ENCODE measurements at places on chromosomes 7 and 10.

DNA sequence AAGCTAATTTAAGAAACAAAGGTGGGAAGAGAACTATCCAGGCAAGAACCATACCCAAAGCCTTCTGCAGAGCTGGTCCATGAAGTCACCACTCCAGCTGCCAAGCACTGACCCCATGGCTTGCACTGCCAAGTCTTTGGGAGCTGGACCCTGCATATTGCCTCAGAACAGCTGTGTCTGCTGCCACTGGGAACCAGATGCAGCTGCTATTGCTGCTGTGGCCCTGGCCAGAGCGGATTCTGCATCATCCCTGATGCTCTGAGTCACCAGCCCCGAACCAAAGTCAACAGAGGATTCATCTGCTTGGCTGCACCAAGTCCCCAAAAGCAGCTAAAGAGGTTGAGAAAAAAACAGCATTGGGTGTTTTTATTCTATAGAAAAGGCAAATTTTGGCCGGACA lies 39.2 kb upstream of the GSAP start:
- no peak for DNase-seq

GRCh38 chr7:53325061-53325460 lies 289.6 kb downstream of the POM121L12 start:
- DNase-seq = no peak

DNA sequence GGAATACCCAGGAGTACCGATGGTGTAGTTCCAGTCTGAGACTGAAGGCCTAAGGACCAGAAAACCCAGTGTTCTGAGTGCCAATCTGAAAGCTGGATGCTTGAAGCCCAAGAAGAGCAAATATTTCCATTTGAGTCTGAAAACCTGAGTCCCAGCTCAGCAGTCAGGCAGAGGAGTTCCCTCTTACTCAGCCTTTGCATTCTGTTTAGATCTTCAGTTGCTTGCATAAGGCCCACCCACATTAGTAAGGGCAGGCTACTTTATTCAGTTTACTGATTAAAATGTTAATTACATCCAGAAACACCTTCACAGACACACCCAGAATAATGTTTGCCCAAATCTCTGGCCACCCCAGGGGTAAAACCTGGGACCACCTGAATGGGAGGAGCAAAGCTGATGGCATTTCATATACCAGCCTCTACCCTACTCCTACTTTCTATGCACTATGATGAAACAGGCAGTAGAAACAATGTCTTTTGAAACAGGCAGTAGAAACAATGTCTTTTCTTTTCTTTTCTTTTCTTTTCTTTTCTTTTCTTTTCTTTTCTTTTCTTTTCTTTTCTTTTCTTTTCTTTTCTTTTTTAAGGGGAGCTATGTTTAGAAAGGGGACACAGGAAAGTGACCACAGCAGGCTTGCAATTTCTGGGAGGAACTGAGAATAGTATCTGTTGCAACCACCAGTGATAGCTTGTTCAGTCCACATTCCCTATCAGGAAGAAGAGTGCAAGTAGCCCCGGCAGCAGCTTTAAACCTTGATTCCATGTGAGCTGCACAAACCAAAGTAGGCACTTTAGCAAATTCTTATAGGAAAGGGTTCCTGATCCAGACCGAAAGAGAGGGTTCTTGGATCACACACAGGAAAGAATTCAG lies 30.6 kb downstream of the FAM237B start:
- no peak for DNase-seq

DNA sequence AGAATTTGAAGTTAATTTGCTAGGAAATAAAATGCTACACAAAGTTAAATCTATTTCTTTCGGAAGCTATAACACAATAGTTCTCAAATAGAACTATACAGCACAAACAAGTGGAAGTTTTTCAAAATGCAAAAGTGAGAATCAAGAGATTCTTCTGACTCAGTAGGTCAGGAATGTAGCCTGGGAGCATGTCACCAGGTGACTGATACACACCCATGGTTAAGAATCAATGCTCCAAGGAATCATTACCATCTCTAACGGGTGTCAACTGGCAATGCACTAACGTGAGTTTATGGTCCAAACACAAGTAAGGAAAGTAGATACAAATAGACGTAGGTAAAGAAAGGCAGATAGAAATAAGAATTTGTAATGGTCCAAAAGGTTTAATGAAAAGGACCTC lies 170.5 kb downstream of the SRPK2 start:
- DNase-seq = no peak

DNA sequence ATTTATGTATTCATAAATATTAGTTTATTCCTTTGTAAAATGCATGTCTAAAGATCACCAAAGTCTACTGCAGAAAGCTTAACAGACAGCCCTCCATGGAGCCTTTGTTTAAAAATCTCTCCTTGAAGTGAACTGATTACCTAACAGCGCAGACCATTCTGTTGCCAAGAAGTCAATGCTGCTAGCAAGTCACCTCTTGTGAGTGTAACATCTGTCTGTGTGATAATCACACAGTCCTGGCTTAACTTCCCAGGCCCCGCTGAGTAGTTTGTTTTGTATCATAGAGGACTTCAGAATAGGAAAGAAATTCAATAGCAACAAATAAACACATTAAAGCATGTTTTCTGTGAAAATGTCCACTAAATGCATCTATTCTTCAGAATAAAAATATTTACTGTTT lies 435.3 kb upstream of the IGFBP3 start:
- no peak for DNase-seq

DNA sequence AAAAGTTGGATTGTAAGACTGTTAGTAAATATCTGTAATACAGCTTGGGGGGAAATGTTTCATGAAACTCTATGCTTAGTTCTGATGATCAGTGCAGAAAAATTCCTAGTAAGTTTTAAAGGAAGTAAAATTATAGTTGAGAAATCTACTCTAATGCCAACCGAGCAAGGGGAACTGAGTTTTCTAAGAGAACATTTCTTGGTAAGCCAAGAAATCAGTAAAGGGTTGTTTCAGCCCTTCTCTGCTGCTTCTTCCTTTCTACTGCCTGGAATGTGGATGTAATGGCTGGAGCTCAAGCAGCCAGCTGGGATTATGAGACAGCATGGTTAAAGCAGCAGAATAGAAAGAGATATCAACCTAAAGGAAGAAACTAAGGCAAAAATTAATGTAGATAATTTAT lies 15.9 kb upstream of the AKR1B1 start:
- no peak for DNase-seq

DNA sequence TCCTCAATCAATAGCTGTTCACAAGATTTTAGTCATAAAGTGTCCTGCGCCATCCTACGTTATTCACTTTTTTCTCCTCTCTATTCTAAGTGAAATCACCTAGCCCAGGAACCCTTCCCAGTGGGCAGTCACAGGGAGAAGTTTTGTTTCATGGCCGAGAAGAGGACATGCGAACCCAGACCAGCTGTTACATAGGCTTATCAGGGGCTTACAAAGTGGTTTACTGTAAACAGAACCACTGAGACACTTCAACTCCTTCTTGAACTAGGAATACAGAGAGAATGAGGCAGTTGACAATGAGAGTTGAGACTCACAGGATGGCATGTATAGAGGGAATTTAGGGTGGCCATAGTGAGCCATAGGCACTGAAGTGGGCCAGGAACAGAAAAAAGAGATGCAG lies 246.9 kb upstream of the GLI3 start:
- no peak for DNase-seq

DNA sequence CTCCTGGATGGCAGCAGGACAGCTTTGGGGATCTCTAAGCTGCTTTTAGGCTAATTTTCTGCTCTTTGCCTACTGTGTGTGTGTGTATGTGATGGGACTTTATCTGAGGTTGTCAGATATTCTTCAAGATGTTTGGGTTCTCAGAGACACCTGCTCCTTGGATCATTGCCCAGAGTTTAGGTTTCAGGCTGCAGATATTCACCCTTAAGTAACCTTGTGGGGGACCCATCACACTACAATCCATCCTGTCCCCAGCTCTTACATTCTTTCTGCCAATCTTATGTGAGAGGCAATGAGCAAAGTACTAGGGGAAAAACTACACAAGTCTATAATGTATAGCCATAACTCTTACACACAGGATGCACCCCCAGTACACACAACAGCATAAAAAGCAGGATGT lies 263.0 kb upstream of the ZWINT start:
- DNase-seq = no peak

All from Kasumi-1 (cell line).